ENCODE measurements at places on chromosomes 2 and 18.

GRCh38 chr2:161163440-161163839 lies 3.2 kb downstream of the TANK start:
- DNase-seq, result no peak

GRCh38 chr2:201806442-201807170 lies at the start of gene CDK15:
CDK15 (plus strand) TSS chr2:201806537; CDS start chr2:201806665, 128 bp downstream.
- peak; percentile 97 for DNase-seq

DNA sequence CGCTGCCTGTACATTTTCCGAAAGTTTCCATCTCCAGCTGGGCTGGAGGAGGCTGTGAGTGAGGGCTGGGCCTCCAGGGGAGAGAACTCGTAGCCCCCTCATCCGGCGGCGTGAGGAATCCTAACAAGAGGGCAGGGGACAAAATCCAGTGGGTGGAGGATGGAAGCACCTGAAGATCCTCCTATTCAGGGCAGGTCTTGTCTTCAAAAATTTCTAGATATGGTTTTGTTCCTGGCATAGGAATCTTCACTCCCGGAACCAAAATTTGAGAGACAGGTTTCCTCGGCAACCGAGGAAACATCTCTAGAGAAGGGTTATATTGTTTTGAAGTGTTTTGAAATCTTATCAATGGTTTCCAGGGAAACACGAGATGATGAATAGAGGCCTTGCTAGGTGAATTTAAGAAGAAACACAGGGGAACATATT lies 136.7 kb downstream of the SH3BP4 start:
- DNase-seq, result no peak

GRCh38 chr2:233100192-233100998 lies 40.3 kb downstream of the INPP5D start:
- DNase-seq, result no peak

DNA sequence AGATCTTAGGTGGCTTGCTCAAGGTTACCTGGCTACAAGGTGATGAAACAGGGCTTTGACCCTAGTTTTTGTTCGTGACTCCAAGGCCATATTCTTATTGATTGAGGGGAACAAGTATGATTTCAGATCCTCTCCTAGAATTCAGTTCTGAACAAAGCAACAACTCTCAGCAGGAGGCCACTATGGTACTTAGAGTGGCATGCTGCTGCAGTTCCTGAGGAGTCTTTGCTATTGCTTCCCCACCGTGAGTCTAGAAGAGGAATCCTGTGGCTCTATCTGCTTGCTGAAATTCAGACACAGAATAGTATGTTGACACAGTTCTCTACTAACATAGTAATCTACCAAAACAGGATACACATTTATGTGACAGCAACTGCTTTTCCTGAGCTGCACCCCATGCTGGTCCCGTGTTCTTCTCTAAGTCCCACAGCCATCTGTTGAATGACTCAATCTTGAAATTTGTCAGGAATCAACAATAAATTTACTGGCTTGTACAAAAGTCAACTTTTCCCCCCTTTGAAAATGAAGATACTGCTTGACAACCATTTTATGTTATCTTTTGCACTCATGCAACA lies 4.1 kb downstream of the TGFBRAP1 start:
- DNase-seq, result peak; percentile 94

- DNase-seq, result peak; percentile 78
These were observed 11.6 kb upstream of the HNMT start for GRCh38 chr2:137952586-137953129.

- no peak for DNase-seq
These were observed 34.3 kb downstream of the PXDN start for GRCh38 chr2:1709946-1710560.

GRCh38 chr2:161170377-161170776 lies 10.1 kb downstream of the TANK start:
- DNase-seq, result no peak

GRCh38 chr18:6755107-6755506 lies 25.6 kb downstream of the ARHGAP28 start:
- DNase-seq, result no peak

- DNase-seq, result no peak
These were observed 192.8 kb downstream of the CDCA7 start for GRCh38 chr2:173547499-173547898.

- DNase-seq, result peak; percentile 32
These were observed 7.7 kb downstream of the ITSN2 start for GRCh38 chr2:24352664-24353063.

DNA sequence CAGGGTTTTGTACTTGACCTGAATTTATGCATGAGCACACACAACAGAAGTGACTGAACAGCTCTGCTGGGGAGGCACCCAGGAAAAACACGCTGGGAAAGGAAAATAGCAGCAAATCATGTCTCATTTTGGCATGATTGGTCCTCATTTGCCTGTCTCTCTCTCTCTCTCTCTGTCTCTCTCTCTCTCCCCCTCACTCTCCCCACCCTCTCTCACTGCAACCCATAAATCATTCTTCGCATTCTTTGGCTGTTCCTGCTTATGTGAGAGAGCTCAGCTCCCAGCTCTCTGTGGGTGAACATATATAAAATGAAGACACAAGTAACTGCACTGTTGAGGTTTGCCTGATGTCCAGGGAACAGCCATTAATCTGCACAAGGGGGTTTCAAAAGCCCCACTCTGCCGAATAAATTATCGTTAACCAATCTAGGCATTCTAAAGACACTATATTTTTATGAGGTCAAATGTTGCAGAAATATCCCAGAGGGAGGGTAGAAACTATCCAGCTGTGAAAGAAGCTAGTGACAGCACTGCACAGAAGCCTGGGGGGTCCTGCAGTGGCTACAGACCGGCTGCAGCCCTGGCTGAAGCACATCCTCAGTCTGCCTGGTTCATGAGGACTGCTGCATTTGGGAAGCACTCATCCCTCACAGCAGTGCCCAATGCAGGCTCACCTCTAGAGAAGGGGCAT lies 260.3 kb downstream of the AFF3 start:
- peak; percentile 33 for DNase-seq

DNA sequence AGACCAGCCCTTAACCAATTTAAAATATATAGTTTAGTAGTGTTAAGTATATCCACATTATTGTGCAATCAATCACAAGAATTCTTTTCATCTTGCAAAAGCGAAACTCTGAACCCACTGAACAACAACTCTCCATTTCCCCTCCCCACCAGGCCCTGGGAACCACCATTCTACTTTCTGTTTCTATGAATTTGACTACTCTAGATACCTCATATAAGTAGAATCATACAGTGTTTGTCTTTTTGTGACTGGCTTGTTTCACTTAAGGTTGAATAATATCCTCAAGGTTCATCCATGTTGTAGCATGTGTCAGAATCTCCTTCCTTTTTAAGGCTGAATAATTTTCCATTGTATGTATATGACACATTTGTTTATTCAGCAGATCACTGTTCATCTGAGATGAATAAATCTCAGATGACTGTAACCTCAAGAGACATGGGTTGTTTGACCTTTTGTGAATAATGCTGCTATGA lies 8.1 kb upstream of the SOS1 start:
- DNase-seq, result peak; percentile 60

DNA sequence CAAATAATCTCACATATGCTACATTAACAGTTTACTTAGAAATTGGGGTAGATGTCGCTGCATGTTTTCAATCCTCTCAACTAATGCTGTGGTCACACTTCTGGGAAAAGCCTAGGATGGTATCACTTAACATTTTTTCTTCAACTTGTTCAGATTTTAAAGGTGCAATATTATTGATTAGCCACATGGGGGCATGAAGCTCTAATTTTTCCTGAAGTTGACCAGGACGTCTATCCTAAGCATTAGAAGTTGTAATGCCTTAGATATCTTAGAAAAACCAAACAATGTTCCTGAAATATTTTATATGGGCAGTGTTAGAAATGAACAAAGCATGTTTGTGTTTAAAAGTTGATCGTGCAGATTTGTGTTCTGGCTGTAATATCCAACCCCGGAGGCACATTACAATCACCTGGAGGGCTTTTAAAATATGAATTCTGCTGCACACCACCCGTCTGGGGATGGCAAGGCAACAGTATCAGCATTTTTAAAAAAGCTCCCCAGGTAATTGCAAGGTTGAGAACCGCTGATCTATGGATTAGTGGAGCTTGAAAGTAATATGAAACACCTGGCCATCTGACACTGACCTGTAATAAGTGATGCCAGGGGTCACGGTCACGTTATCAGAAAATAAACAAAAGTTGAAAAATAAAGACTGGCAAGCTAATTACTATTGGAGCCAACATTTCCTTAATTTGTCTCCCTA lies 100.5 kb upstream of the LMAN1 start:
- DNase-seq, result peak; percentile 60

DNA sequence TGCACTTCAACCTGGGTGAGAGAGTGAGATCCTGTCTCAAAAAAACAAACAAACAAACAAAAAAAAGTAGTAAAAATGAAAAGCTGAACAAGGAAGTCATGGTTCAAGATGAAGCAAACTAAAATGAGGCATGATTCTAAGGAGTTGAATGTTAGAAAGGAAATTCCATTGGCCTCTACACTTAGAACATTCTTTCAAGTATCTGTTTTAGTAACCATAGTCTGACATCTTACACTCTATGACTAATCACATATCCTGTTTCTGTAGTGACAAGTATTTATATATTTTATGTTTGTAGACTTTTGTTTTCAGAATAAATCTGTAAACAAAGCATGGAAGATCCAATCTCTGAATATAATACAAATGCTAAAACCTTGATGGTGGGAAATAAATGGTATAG lies 164.1 kb downstream of the KIAA1328 start:
- peak; percentile 60 for DNase-seq
